Fibroblast of the aortic adventitia (primary cell): ENCODE measurements at places on chromosomes 2 and 18.

DNA sequence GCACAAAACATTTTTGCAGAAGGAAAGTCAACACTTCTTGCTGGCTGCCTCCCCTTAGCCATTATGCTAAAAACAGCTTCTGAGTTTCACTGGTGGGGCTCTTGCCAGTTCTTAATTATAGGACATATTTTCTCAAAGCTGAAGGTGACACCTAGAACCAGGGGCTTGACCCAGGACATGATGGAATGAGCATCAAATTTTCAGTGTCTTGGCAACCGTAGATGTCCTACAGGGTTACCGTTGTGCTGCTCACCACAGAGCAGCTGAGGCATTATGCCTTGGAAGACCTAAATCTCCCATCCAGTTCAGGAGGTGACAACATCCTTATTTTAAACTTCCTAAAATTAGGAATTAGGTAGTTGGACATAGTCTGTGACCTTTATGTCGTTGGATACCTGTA is 46.7 kb downstream of the TMEM185B start:
- no peak for DNase-seq

DNA sequence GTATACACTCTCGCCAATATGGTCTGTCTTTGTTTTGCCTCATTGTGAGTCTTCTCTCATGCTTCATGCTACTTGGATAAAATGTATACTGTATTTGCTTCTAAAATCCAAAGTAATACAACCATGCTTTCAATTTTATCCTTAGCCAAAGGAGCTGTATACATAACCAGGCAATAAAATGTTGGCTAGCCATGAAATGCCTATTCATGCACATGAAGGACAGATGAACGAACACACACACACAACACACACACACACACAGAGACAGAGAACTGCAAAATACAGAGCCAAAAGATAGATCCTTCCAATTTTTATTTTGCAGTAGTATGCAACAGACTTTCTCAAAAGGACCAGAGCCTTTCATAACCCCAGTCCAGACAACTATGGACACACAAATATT is 113.7 kb downstream of the SATB2 start:
- DNase-seq: no peak

DNA sequence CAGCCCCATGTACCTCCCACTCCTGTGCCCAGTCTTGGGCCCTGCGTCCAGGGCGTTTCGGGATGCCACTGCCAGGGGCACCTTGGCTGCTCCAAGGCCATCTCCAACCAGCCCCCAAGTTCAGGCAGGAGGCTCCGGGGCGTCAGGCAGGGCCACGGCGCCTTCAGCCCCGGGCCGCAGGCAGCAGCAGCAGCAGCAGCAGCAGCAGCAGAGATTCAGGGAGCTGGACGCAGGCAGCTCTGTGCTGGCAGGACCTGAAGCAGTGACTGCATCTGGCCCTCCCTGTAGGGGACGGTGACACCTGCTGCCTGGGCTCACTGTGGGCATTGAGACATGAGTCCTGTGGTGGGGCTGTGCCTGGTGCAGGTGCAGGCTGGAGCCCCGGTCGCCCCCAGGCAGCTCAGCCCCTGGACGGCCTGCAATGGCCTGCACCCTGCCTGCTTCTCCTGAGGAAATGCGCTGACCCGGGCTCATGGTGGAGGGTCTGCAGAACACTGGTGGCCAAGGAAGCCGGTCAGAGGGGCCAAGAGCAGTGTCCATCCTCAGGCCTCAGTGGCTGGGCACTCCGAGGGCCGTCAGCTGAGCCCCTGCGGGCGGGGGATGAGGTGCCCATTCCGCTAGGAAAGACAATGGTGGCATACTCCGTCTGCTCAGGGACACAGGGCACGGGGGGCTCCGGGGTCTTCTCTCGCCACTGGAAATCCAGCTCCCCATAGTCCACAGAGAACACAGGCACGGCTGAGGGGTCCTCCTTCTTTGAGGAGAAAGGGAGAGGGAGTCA is 8.0 kb downstream of the PDCD1 start:
- no peak for DNase-seq

DNA sequence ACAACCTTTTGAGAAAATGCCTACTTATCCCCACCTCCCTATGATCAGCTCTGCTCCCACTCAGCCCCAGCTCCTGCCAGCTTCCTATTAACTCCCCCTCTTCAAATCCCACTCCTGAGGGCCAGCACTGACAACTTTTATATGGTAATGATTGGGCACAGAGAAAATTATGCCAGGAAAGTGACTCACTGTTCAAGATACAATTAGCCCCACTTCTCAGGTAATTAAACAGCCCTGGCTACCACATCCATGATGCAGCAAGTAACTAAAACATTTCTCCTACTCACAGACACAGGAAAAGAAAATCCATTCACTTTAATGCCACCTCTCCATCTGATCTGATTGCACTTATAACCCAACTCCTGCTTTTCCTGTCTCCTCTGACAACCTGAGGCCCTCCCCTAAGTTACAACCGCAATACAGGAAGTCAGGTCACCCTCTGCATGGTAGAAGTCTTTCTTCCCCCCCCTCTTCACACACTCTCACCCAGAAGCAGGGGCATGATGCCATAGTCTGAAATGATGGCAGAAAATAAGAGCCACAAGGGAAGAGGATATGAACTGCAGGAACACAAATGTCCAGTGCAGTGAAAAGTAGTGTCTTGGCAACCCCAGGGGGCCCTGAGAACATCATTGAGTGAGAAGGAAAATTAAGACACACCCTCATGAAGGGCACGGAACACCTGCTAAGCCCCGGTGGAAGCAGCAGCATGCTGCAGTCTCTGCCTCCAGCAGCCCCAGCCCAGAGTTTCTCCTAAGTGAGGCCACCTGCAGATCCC is 54.4 kb downstream of the STK39 start:
- no peak for DNase-seq

GRCh38 chr2:180983468-180984242 is 3.2 kb downstream of the UBE2E3 start:
- DNase-seq: peak; percentile 70

DNA sequence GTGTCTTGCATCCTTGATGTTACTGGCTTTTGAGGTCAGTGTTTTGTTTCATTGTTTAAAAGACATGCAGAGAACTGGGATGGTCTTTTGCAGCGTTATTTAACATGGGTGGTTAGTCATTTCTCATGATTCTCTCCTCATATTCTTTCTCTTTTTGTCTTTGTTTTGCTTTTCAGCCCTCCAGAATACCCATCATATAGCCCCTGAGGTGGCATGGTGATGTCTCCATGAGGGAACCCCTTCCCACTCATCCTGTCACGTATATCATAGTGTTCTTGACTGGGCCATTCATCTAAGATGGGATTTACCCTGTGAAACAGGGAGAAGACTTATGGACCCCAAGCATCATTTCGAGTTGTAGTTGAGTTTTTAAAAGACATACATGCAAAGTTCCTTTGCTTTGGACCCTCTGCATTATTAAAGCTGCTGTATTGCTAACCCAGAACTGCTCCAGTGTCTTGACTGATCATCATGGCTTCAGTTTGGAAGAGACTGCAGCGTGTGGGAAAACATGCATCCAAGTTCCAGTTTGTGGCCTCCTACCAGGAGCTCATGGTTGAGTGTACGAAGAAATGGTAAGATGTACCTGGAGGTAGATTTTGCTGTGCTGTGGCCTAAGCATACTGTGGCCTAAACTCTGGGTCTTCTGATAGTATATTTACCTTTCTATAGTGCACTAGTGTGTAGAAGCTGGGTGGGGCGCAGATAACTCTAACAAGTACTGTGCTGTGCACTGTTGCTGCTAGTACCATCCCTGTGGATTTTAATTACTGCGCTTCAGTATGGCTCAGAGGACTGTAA is 1.4 kb downstream of the EHBP1 start:
- DNase-seq: peak; percentile 29
